ENCODE measurements at places on chromosomes 5 and 9. TPM values are rescaled to one million over a fixed set of nuclear protein-coding genes. Genes with fewer than 3 reads are reported as not detected.

SIT1 gene
- 81.8 TPM for total RNA-seq

ISL1 gene
- not detected for total RNA-seq

RLN1 gene
- total RNA-seq = 0.59 TPM

SARDH gene
- 0.54 TPM for total RNA-seq

LIX1 gene
- not detected for total RNA-seq
